MCF 10A (cell line): ENCODE measurements at places on chromosomes 7 and 10. TPM values are rescaled to one million over a fixed set of nuclear protein-coding genes. Genes with fewer than 3 reads are reported as not detected.

Gene RBP4
- total RNA-seq, result not detected in 2 replicates

Gene TACR2
- total RNA-seq, result not detected in 2 replicates

Gene CALML3
- 0.25 and 0.75 TPM in 2 replicates for total RNA-seq

Gene ZC3HAV1L
- total RNA-seq, result 10.9 and 13.7 TPM in 2 replicates

Gene CASD1
- 12.4 and 15.9 TPM in 2 replicates for total RNA-seq

Gene INA
- total RNA-seq, result not detected in 2 replicates

Gene GRM8
- total RNA-seq, result not detected in 2 replicates

Gene ZNF425
- 2.6 and 3.3 TPM in 2 replicates for total RNA-seq

Gene SLC39A12
- not detected in 2 replicates for total RNA-seq

Gene ITGB8
- total RNA-seq, result 25.0 and 38.1 TPM in 2 replicates

Gene HMX3
- total RNA-seq, result not detected in 2 replicates

Gene TMEM196
- total RNA-seq, result not detected in 2 replicates

Gene RTKN2
- total RNA-seq, result 1.6 and 2.6 TPM in 2 replicates

Gene INTS1
- total RNA-seq, result 86.3 and 93.5 TPM in 2 replicates

Gene TRDMT1
- total RNA-seq, result 5.4 and 8.7 TPM in 2 replicates

Gene CPN1
- total RNA-seq, result not detected in 2 replicates

Gene PKD2L1
- not detected in 2 replicates for total RNA-seq

Gene NOS3
- total RNA-seq, result 0.20 and 0.30 TPM in 2 replicates

Gene HILPDA
- 6.2 and 8.3 TPM in 2 replicates for total RNA-seq

Gene GPR85
- 0.07 and 0.61 TPM in 2 replicates for total RNA-seq

Gene ZNF239
- 9.9 and 16.4 TPM in 2 replicates for total RNA-seq

Gene OR9A2
- not detected in 2 replicates for total RNA-seq

Gene AP3M1
- total RNA-seq, result 31.2 and 35.0 TPM in 2 replicates

Gene WEE2
- not detected in 2 replicates for total RNA-seq

Gene OR13A1
- total RNA-seq, result not detected in 2 replicates

Gene SOSTDC1
- total RNA-seq, result not detected in 2 replicates

Gene LRRC17
- total RNA-seq, result 0.21 and 0.83 TPM in 2 replicates

Gene SLC16A12
- 0.09 and 0.10 TPM in 2 replicates for total RNA-seq

Gene CAMK1D
- total RNA-seq, result 1.7 and 3.3 TPM in 2 replicates

Gene HTR5A
- total RNA-seq, result not detected in 2 replicates
